ENCODE measurements at places on chromosomes 2 and 18. TPM values are rescaled to one million over a fixed set of nuclear protein-coding genes. Genes with fewer than 3 reads are reported as not detected.

The KCMF1 gene
- 81.5 TPM for total RNA-seq

The ALPI gene
- total RNA-seq = not detected

The AMER3 gene
- not detected for total RNA-seq

The SLC9A4 gene
- total RNA-seq = not detected

The CRYGD gene
- not detected for total RNA-seq

The ID2 gene
- total RNA-seq = 25.9 TPM

The DDX18 gene
- total RNA-seq = 27.7 TPM

The TMEM169 gene
- 0.15 TPM for total RNA-seq

The ARHGAP15 gene
- 7.1 TPM for total RNA-seq

The CAMKMT gene
- total RNA-seq = 5.9 TPM

The PKDCC gene
- total RNA-seq = 39.4 TPM

The MREG gene
- 0.13 TPM for total RNA-seq

The HOXD4 gene
- 0.40 TPM for total RNA-seq

The POMC gene
- 5.3 TPM for total RNA-seq

The GPR75 gene
- 0.95 TPM for total RNA-seq

The PRKAG3 gene
- total RNA-seq = 0.15 TPM

The FBLN7 gene
- 1.7 TPM for total RNA-seq

The WDR35 gene
- 6.4 TPM for total RNA-seq

The TCF23 gene
- not detected for total RNA-seq

The LYG2 gene
- not detected for total RNA-seq

The LRRTM4 gene
- total RNA-seq = 2.1 TPM

The PARD6G gene
- total RNA-seq = 1.9 TPM

The KIF3C gene
- 2.9 TPM for total RNA-seq

The GAD1 gene
- total RNA-seq = not detected

The CABYR gene
- not detected for total RNA-seq

The TPRKB gene
- total RNA-seq = 17.4 TPM

The FMNL2 gene
- total RNA-seq = 10.4 TPM

The ASB18 gene
- total RNA-seq = 15.2 TPM

The SH2D6 gene
- not detected for total RNA-seq

The CCL20 gene
- total RNA-seq = not detected

The NFE2L2 gene
- 61.2 TPM for total RNA-seq

The CYS1 gene
- 5.6 TPM for total RNA-seq

The ZAP70 gene
- total RNA-seq = 0.42 TPM

The G6PC2 gene
- 0.11 TPM for total RNA-seq

The ECEL1 gene
- total RNA-seq = 0.46 TPM

The NLRC4 gene
- total RNA-seq = 0.60 TPM

The CD302 gene
- total RNA-seq = 8.2 TPM

The IL1F10 gene
- total RNA-seq = not detected

The MC5R gene
- not detected for total RNA-seq

The NOSTRIN gene
- total RNA-seq = 16.6 TPM

The CCDC68 gene
- 3.2 TPM for total RNA-seq

The METTL21A gene
- 13.6 TPM for total RNA-seq

The POTEC gene
- not detected for total RNA-seq

The CCDC93 gene
- total RNA-seq = 43.7 TPM

The HSPD1 gene
- total RNA-seq = 110 TPM

The SETBP1 gene
- 6.3 TPM for total RNA-seq

The LCLAT1 gene
- total RNA-seq = 40.8 TPM

The IL36G gene
- not detected for total RNA-seq

The CRYBA2 gene
- not detected for total RNA-seq

The SGPP2 gene
- 11.0 TPM for total RNA-seq

The SPR gene
- total RNA-seq = 39.4 TPM

The NYAP2 gene
- not detected for total RNA-seq

The RAD51AP2 gene
- 0.49 TPM for total RNA-seq

The TDRD15 gene
- total RNA-seq = not detected

The TFPI gene
- total RNA-seq = 19.6 TPM

The FEV gene
- not detected for total RNA-seq

The IMP4 gene
- 57.6 TPM for total RNA-seq

The UGT1A4 gene
- not detected for total RNA-seq

Data from heart right ventricle (tissue), 16 donors.